ENCODE measurements at places on chromosomes 2 and 18.

GRCh38 chr2:69770193-69770702 is 28.3 kb downstream of the ANXA4 start:
- DNase-seq: no peak

DNA sequence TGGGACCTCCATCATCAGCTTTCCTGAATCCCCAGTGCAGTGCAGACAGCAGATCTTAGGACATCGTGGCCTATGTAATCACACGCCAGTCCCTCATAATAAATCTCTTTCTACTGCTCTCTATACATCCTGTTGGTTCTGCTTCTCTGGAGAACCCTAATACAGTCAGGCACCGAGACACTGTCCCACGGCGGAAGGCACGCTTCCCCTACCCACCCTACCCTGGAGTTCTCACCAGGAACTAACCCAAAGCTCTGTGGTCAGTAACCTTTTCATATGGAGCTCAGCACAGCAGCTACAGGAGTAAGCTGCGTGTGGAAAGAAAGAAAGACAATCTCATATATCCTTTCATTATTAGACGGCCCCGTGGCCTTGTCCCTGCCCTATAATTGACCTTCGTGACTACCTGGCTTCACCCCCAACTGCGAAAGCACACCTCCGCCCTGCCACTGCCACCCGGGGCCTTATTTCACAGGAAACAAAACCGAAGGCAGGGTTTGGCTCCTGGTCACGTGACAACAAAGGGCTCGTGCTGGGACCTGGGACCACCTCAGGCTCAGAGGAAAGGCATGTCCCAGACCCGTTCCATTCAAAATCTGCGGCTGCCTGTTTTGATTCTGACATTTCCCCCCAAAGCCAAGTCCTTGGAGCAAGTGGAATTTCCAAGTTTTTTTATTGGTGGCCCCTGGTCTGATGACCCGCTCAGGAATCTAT is 99.7 kb upstream of the ODC1 start:
- no peak for DNase-seq

DNA sequence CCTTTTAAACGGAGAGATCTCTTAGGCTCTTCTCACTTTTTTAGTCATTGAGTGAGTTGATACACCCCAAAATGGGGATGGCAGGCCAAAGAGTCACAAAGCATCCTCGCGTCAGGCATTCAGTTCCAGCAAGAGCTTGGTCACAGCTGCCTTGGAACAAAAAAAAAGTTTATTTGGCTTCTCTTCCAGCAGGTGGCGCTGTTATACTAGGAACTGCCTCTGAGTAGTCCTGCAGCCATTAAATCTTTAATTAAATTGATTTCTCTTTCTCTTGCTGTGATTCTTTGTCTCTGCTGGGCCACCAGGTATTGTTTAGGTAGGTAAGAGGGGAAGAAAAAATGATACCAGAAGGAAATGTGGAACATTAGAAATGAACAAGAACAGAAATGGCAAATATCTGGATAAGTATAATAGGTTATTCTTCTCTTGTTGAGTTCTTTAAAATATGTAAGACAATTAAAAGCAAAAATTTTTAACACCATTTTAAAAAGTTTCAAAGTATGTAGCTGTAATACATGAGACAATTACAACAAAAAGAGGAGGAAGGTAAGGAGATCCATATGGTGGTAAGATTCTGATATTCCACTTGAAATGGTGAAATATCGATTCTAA is 175.1 kb downstream of the GALNT1 start:
- peak; percentile 31 for DNase-seq

DNA sequence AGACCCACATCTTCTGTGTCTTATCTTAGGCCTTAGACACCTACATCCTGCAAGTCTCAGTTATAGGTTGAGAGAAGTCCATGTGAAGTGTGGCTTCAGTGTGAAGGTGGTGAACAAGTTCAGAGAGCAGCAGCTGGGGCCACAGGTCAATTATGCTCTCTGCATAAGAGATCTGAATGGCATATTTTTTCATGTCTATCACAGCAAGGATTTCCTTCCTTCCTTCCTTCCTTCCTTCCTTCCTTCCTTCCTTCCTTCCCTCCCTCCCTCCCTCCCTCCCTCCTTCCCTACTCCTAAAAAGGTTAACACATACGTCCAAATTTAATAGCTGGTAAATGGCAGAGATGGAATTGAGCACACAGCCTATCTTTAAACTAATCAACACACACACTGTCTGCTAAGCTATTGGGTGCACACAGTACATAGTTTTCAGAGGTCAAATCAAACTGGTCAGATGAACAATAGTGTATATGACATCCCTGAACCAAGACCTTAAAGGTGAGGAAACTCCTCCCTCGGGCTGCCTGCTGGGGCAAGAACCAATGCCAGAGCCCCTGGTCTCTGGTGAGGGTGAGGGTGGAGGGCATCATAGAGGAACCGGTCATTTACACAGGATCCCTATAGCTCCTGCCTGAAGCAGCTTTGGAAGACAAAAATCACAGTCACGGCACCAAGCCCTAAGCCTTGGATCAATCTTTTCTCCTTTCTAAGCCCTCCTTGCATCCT is 240.9 kb downstream of the ICOS start:
- no peak for DNase-seq

GRCh38 chr2:232494542-232494941 is 6.9 kb upstream of the ECEL1 start:
- no peak for DNase-seq

GRCh38 chr2:43210467-43211303 is 15.7 kb downstream of the ZFP36L2 start:
- DNase-seq: no peak

DNA sequence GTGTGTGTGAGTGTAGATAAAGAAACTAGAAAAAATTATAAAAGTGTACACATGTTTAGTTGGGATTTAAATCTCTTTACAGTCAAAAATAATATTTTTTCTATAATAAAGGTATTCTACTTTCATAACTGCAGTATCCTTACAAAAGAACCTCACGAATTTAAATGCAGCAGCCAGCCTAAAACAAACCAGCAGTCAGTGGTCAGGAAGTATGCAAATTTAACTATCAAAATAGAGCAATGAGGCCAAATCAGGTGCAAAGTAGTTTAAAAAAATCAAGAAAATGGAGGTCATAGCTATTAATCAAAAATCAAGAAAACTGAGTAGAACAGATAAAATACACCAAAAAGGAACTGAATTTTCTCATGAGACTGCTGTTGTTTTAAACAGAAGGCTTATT is 407.1 kb downstream of the CDH19 start:
- DNase-seq: no peak

- DNase-seq: no peak
These were observed 1302.9 kb upstream of the ACVR2A start for GRCh38 chr2:146541896-146542295.

DNA sequence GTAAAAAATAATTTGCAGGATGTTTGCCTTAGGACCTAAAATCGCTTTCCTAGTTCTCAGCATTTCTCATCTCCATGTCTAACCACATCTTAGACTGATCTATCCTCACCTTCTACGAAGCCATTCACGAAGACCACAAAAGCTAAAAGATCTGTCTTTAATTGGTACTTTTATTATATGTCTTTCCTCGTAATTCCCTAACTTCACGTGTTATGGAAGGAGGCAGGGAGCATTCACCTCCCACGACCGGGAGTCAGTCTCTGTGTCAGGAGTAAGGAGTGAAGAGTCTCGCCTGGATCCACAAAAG is 1.6 kb downstream of the DLGAP1 start:
- no peak for DNase-seq

- DNase-seq: no peak
These were observed 90.7 kb upstream of the TFCP2L1 start for GRCh38 chr2:121375621-121376159.

DNA sequence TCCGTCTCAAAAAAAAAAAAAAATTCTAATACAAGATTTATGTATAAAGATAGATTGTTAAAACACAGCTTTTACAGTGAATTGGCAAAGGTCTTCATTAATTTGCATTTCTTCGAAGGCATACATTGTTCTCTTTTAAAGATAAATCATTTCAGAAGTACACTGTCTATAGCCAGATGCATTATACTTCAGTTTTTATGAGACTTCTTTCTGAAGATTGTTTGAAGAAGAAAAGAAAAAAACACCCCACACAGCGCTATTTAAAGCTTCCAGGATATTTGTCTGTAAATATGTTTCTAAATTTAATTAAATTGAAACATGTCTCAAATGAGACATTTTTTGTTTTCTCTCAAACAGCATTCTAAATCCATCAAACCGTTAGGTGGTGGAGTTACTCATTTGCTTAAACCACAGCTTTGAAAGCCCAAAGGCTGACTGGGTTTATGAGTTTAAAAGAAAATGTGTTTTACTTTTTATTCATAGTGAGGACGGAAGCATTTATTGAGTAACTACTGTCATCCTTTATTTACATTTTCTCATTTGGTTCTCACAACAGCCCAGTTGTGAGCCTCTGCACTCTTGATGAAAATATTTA is 42.4 kb upstream of the C1GALT1C1L start:
- DNase-seq: no peak

DNA sequence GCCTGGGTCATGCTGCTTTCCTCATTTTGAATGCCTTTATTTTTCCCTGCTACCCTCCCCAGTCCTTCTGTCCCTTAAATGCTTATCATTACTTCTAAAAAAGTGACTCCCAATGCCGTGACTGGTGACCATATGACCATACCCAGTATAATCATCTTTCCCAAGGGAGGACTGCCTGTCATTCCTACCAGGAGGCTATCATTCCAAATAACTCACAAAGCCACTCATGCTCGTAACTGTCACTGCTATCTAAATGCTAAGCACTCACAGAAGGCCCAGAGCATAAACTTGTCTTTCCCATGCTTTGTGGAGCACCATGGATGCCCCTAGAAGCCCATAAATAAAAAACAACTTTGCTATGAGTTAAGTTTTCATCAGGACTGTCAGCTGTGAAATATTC is 38.7 kb upstream of the CREB1 start:
- DNase-seq: no peak

DNA sequence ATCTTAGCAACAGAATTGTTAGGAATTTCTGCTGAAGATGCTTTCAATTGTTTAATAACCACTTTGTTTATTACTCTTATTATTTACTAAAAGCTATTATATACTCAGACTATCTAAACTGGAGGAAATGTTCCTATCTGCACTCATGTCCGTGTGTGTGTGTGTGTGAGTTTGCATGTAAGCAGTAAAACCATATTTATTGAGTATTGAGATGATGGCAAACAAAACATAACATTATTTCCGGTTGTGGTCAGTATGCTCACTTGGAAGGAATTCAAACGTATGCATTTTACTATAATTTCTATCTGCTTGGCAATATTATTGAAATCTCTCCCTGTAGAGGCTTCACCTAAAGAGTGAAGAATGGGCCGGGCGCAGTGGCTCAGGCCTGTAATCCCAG is 43.0 kb upstream of the ZNF804A start:
- DNase-seq: no peak

- no peak for DNase-seq
These were observed 145.3 kb upstream of the ITGA4 start for GRCh38 chr2:181311837-181312236.

DNA sequence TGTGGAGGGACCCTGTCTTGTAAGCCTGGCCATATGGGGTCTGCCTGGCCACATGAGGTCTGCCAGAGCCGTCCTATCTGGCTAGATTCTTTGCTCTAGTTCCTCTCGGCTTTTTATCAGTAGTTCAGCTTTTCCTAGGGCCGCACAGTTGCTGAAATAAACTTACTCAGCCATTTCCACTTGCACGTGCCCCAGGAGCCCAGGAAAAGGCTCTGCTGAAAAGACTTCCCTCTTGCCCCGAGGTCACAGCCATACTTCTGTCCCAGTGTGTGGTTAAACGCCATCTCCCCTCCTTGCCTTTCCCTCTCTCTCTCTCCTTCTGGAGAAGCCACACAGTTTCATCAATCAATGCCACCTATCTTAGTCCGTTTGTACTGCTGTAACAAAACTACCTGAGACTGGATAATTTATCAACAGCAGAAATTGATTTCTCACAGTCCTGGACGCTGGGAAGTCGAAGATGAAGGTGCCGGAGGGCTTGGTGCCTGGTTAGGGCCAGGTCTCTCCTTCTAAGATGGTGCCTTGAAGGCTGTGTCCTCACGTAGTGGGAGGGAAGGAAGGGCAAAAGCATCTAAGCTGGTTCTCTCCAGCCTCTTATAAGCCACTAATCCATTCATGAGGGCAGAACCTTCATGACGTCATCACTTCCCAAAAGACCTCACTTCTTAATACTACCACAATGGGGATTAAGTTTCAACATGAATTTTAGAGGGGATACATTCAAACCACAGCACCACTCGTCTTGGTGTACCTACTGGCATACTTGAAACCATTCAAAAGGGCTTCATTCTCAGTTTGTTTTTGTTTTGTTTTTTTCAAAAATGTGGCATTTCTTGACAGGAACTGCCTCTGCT is 11.2 kb upstream of the GALM start:
- DNase-seq: no peak

- no peak for DNase-seq
These were observed 5.6 kb downstream of the TXNL4A start for GRCh38 chr18:79982736-79983135.
